Stimulated activated CD8-positive, alpha-beta memory T cell treated with anti-CD3 and anti-CD28 coated beads, Interleukin-15, amount 100 ng/mL, for 4 hours (primary cell): ENCODE measurements at places on chromosomes 5 and 9.

- DNase-seq: peak; percentile 50
These were observed 31.2 kb upstream of the AFAP1L1 start for GRCh38 chr5:149240354-149240998.

DNA sequence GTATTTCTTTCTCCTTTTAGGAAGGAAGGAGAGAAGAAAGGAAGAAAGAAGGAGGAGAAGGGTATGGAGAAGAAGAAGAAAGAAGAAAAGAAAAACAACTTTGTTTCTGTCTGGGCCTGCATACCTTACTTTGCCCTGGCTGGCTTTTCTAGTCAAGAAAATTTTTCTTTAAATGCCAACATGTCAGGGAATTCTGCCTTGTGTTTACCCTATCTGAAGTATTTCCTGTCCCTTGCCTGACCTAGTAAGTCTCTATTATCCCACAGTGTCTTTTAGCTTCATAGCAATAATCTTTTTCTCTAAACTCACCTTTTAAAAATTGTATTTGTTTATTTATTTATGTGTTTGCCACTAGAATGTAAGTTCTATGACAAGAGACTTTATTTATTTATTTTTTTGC is 1864.1 kb downstream of the EFNA5 start:
- no peak for DNase-seq

DNA sequence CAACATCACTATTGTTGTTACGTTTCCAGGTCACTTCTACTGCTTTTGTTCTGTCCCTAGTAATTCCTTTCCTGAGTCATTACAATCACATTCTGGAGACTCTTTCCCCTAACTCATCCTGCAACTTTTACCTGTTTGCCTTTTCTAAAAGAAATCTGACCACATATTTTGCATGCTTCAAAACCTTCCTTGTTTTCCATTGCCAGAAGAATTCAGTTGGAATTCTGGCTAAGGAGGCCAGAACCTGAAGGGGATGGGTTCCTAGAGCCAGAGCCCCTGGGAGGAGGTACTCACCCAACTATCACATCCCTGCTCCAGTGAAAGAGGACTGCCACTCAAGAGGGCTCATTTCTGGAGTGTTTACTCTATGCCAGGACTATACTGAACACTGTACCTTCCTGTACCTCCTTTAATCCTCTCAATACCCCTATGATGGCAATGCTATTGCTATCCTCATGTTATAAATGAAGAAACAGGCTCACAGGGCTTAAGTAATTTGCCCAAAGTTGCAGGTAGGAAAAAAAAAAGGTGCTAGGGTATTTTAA is 42.8 kb upstream of the MAST4 start:
- no peak for DNase-seq

DNA sequence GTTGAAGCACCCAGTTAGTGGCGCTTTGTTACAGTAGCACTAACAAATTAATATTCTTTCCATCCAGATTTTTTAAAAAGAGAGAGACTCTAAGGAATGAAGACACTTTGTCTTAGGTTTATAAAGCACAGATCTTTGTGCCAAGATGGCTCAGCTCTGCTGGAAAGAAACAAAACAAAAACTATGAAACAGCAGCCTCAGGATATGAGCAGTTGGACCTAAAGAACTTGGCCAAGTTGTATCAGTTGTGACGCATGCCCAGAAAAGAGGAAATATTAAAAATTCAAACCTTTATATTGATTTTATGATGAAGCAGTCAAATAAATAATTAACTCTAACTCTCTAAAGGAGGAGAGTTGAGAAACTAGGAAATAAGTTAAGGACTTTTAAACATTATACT is 427.2 kb downstream of the SPOCK1 start:
- no peak for DNase-seq

DNA sequence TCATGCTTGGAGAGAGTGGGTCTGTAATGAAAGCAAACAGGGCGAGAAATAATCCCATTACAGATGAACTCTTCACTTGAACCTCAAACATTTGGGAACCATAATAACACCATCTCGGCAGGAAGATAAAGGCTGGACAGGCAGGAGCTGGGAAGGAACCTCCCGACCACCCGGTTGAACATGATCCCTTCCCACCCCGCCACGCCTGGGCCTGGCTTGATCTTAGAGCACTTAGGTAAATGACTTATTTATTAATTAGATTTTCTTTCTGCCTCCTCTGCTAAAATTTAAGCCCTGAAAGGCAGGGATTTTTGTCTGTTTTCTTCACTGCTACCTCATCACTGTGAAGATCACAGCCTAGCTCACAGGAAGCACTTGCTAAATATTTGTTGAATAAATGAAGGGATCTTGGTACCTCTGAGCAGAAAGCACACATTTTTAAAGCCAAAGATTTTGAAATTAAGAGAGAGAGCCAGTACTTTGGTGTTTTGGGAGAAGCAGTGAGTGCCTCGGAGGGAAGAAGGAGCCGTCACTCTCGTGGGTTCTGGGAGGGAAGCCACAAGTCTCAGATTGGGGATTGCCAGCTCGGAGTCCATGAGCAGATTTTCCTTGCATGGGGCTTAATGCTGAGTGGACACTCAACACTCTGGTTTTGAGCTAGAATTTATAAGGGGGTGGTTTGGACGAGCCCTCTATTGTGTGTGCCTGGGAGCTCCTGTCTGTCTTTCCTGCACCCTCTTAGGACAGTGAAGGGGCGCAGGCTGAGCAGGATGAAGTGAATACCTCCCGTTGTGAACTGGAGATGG is 133.3 kb downstream of the MACROH2A1 start:
- DNase-seq: no peak

DNA sequence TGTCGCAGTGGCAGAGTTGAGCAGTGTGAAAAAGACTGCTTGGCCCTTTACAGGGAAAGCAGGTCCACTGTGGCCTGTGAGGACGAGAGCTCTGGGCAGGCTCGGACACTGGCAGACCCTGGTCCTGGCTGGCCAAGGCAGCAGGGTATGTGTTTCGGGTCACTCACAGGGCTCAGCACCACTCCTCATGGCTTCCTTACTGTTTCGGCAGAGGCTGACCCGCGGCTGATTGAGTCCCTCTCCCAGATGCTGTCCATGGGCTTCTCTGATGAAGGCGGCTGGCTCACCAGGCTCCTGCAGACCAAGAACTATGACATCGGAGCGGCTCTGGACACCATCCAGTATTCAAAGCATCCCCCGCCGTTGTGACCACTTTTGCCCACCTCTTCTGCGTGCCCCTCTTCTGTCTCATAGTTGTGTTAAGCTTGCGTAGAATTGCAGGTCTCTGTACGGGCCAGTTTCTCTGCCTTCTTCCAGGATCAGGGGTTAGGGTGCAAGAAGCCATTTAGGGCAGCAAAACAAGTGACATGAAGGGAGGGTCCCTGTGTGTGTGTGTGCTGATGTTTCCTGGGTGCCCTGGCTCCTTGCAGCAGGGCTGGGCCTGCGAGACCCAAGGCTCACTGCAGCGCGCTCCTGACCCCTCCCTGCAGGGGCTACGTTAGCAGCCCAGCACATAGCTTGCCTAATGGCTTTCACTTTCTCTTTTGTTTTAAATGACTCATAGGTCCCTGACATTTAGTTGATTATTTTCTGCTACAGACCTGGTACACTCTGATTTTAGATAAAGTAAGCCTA is 15.7 kb downstream of the SQSTM1 start:
- peak; percentile 26 for DNase-seq

GRCh38 chr5:143170104-143170503 is 233.4 kb downstream of the NR3C1 start:
- DNase-seq: no peak

DNA sequence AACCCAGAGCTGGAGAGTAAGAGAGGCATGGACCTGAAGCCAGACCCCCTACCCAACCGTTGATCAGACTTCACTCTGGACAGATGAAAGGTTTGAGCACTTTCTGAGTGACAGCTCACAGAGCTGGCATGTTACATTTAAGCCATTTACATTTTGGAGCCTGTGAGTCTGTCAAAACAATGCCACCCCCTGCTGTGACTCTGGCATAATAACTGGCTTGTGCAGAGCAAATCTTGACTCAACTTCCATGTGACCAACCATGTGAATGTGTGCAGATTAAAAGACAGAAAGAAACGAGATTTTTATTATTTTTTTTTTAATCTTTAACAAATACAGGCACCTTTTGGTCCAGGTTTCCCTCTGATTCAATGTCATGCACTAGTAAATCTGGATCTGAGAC is 48.5 kb downstream of the MFAP3 start:
- DNase-seq: no peak

DNA sequence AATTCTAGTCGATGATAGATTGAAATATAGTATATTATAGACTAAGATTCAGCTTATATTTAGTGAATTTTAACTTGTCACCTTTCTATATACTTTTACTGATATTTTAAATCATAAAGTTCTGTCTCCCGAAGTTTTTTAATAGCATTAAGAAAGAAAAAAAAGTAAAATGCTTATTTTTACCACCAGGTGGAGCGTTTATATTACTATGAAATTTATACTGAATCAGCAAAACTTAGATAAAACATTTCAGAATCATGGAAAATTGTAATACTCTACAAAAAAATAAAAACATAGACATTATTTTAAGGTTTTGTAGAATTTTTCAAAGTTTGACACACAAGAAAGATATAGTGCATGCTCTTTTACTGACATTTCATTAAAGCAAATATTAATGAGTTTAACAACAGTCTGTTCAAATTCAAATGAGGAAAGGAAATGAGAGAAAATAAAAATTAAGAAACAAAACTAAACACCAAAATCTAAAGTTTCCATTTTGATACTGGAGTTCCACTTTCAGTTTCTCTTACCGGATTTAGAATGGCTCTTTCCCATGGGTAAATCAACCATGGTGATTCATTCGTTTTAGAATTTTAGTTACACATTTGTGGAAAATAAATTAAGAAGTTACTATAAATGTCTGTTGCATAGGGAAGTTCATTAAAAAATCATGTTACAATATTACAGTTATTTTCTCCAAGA is 1035.3 kb downstream of the CDH12 start:
- DNase-seq: no peak

GRCh38 chr5:159049844-159050315 is 49.8 kb downstream of the EBF1 start:
- no peak for DNase-seq

- DNase-seq: no peak
These were observed 814 bp downstream of the KIF12 start for GRCh38 chr9:114098021-114098935.

DNA sequence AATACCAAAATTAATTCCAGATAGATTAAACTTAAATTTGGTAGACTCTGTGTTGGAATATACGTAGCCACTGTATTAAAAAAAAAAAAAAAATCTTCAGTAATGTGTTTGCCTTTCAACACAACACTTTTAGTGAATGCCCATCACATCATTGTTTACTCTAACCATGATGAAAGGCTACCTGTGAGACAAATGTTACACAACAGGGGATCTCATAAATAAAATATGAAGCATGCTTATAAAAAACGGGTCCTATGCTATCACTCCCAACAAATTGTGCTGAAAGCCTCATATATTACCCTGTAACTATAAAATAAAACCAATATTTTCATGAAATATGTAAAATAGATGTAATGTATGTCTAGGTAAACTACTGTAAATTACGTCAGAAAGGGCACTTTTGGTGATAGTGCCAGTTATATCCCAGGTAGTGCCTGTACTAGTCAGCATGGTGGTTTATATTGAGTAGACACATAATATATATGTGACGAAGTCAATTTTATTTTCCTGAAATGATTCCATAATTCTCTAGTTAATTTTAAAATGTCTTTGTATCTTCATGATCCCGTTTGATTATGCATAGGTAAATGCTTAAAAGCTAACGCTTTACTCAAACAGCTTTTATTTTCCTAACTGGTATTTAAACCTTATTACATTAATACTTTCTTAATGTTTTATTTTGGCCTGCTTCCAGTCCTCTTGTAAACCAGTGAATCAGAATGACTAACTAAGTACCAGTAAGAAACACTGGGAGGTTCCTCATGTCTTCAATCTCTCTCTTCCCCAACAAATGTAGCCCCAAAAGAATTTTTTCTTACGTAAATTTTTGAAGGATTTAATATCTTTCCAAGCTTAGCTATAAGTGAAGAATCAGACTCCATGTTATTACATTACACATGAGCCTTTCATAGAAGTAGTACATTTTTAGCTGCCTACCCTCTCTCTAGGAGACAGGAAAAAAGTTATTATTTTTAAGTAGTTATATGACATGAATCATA is 420.3 kb downstream of the GABRG2 start:
- DNase-seq: no peak

DNA sequence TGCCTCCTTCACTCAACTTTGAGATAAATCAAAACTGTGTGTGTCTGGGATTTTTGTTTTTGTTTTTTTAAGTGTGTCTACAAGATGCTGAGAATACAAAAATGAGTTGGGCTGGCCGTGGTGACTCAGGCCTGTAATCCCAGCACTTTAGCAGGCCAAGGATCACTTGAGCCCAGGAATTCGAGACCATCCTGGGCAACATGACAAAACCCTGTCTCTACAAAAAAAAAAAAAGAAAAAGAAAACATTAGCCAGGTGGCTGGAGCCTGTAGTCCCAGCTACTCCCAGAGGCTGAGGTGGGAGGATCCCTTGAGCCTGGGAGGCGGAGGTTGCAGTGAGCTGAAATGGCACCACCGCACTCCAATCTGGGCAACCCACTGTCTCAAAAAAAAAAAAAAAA is 21.0 kb downstream of the HNRNPK start:
- no peak for DNase-seq

GRCh38 chr9:106897751-106898150 is 34.8 kb downstream of the ZNF462 start:
- no peak for DNase-seq

GRCh38 chr5:87733897-87734296 is 321.2 kb upstream of the CCNH start:
- DNase-seq: no peak

DNA sequence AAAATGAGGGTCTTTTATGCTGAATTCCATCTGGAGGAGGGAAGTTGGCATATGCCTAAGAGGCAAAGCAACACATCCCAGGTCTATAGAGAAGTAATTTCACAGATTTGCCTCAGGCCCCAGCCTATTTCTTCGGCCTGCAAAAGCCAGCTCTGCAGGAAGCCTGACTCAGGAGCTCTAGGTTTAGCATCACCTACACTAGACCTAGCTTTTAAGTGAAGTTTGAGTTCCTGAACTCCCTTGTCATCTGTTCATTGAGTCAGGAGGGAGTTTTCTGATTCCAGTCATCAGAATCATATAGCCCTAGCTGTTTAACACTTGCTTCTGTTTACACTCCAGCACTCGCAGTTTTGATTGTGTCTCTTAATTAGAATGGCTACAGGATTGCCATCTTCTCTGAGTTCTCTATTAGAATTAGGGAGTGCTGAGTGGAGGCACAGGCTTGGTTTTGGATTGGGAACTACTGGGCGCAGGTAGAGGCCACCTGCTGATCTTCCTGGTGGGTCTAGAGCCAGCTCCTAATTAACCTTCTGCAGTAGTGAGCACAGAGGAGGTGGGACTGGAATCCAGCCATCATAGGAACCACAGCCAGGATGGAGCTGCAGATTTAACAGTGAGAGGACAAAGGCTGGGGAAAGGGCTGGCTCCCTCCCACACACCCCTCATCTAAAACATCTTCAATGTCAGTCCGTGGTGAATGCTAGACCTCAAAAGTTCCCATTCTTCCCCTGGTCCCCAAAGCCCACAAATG is 179.5 kb downstream of the TRIO start:
- no peak for DNase-seq

DNA sequence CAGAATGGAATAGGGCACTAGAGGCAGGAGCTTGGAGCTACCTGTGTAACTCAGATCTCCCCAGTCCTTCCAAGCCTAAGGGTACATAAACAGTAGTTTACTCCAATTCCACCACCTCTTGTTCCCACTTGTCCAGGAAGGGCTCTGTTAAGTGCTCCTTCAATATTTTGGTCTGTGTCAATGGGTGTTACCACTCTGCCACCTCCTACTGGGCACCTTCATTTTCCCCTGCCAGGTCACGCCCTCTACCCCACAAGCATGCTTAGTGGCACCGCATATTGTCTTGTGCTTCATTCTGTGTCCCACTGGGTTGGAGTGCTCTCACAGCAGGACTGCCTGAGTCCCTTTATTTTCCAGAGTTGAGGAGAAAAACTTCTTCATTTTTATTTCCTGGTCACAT is 459.8 kb downstream of the ARHGEF28 start:
- no peak for DNase-seq
